Stimulated activated CD8-positive, alpha-beta memory T cell treated with anti-CD3 and anti-CD28 coated beads, Interleukin-4, amount 100 ng/mL, for 1 hour (primary cell): ENCODE measurements at places on chromosomes 1 and 21.

DNA sequence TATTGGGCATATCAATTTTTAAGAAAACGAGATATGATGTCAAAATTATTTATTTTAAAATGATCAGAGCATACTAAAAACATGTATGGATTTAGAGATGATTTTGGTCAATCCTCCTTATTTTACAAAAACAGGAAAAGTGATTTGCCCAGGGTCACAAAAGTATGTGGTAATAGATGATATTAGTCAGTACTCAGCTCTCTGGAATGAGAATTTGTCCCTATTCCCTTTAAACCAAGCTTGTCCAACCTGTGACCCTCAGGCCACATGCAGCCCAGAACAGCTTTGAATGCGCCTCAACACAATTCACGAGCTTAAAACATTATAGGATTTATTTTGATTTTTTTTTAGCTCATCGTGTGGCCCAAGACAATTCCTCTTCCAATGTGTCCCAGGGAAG lies 104.7 kb downstream of the AKT3 start:
- no peak for DNase-seq

DNA sequence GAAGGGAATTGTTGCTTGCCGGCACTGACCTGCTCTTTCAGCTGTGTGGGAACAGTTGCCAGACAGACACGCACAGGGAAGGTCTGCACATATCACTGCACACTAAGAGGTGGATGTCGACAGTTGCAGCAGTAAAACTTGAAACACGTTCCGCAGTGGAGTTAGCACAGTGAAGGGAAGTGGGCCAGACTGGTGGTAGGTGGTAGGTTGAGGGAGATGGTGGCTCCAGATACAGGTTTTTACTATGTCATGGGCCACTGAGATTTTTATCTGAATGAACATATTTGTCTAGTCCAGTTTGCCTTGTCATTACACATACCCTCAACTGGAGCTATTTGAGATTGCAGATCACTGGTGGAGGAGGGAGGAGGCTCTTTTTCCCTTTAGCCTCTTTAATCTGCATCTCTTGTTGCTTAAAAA lies 13.5 kb downstream of the MRPS6 start:
- DNase-seq: no peak

DNA sequence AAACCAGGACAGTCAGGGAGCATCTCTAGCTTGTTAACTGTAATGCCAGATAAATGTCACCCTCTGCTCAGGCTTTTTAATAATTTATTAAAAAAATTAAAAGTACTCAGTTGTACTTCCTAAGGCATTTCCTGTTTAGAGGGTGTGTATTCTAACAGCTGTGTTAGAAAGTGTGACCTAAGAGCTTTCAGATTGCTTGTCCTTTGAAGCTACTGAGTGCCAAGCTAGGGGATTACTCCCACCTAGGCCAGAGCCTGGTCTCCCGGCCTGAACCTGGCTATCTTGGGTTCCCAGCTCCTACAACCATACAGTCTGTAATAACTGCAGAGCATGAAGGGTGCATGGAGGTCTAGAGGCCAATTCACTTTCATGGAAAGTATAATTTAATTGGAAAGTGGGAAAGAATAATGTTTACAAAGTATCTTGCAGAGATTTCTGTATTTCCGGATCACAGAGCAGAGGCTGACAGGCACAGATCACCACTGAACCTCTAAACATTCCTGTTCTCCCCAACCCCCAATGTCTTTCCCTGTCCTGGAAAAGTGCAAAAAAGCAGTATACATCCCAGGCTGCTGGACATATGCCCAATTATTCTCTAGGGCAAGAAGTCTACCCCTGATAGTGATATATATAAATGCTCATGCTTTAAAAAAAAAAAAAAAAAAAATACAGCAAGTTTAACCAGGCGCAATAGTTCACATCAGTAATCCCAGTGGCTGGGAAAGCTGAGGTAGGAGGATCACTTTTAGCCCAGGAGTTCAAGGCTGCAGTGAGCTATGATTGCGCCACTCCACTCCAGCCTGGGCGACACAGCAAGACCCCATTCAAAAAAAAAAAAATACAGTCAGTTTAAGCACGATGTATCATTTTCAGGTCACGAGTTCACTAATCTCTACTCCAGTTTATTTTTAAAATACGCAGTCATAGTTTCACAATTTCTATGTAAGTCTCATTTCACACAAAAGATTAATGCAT lies 36.7 kb upstream of the RAP1A start:
- no peak for DNase-seq

GRCh38 chr1:235657747-235658526 lies 8.4 kb upstream of the GNG4 start:
- DNase-seq: no peak

DNA sequence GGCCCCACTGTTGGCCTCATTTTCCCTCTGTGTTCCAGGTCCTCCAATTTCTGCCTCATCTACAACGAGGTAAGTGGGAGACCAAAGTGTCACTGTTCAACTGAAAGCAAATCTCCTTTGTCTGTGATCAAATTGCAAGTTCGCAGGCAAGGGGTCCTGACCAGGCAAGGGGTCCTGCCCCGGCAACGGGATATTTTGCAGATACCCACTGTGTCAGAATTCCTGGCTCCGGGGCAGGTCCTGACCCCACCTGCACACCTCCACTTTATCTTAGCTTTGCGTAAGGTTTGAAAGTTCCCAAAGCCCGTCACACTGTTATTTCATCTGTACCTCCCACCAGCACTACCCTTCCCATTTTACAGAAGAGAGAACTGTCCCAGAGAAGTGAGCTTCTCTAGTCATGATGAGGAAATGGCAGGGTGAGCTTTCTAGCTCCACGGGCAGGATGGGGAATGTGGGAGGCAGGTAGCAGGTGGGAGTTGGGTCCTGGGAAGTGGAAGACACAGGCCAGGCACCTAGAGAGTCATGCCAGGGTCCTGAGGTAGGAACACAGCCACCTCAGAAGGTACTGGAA lies 32.0 kb upstream of the CSF1 start:
- no peak for DNase-seq

DNA sequence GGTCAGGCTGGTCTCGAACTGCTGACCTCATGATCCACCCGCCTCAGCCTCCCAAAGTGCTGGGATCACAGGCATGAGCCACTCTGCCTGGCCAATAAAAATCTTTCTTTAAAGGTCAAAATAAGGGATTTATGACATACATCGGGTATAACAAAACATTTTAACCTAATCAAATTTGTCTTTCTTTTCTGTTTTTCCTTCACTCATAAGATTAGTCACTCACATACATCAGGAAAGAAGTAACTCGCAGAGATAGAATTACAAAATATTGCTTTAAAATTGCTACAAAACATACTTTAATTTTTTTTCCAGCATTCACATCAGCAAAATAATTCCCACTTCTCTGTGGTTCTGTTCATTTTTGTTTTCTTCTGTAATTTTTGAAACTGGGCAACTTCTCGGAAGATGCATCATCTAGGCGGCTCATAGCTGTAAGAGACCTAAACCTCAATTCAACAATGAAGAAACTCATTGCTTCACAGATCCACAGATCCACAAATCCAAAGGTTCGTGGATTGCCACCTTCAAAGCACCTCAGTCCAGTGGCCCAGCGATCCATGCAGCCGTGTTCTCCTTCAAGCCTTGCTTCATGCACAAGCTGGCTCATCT lies 39.7 kb downstream of the NEK2 start:
- DNase-seq: no peak

GRCh38 chr1:156368157-156368658 lies 803 bp upstream of the RHBG start:
- DNase-seq: no peak

DNA sequence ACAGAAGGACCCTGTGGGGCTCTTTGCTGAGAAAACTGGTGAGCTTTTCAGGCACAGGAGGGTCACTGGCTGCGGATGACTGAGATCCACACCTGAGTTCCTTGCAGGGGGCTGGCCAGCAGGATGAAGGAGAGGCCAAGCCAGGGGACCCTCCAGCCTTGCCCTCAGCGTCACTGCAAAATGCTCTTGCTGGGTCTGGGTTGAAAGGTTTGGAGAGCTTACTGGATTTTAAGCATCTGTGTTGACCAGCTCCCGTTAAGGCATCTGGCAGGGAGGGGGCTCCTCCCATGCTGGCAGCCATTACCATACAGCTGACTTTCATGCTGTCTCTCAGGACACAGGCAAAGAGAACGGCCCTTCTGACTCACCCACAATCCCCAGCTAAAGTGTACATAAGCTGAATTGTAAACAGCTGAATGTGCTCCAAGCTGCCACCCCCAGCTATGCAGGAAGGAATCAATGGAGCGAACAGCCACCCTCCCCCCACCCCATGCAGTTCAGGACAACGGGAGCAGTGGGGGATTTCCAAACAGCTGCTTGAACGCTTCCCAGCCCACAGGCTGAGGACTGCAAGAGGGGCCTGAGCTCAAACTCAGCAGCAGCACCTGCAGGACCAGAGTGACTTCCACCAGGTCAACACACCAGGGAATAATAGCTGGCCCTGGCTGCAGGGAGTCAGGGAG lies 21.3 kb upstream of the A3GALT2 start:
- no peak for DNase-seq

DNA sequence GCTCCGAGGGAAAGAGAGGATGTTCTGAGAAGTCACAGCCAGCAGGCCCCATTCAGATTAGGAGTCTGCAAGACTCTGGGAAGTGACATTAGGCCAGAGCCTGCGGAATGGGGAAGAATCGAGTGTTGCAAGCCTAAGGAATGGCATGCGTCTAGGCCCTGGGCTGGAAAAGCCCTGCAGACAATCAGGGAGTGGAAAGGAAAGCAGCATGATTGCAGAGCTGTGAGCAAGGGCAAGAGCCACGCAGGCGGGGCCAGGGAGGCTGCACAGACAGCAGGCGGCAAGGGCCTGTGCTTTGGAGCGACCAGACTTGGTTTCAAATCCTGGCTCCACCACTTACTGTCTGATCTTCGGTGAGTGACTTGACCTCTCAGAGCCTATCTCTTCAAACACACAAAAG lies 118.2 kb downstream of the RRAGC start:
- no peak for DNase-seq

GRCh38 chr1:60911966-60912697 lies 170.2 kb upstream of the NFIA start:
- DNase-seq: no peak

GRCh38 chr1:905811-906599 lies 17.7 kb upstream of the SAMD11 start:
- DNase-seq: no peak

- DNase-seq: no peak
Measured at GRCh38 chr1:176557543-176558258, 94.7 kb downstream of the PAPPA2 start.

DNA sequence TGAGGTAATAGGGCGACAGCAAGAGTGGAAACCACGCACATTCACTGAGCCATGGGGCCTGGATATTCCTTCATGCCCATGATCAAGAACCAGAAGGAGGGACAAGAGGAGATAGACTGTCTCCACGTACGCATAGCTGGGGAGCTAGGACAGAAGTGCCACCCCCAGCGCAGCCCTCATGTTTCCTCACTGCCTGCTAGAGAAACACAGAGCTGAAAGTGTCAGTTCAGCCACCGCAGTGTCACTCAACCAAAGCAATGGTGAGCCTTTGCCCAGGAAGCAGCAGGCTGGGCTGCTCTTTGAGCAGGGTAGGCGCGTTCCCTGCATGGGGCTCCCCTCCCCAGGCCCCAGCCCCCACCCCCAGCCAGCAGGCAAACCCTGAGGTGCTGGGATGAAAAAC lies 68.5 kb downstream of the STUM start:
- no peak for DNase-seq

DNA sequence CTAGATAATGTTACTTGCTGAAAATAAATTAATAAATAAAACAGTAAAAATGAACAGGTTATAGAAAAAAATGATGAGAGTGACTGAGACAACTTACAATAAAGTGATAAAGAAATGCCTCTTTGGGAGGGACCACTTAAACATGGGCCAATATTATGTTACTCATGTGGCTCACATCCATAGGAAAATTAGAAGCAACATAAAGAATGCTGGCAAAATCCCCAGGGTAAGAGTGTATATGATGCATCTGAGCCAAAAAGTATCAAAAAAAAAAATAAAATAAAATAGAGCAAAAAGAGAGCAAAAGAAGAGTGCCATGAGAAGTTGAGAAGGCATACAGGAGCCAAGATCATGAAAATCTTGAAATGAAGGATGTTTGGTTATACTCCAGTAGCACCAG lies 818.0 kb downstream of the LTN1 start:
- DNase-seq: no peak

- no peak for DNase-seq
Measured at GRCh38 chr1:170075186-170075585, 691 bp upstream of the KIFAP3 start.

DNA sequence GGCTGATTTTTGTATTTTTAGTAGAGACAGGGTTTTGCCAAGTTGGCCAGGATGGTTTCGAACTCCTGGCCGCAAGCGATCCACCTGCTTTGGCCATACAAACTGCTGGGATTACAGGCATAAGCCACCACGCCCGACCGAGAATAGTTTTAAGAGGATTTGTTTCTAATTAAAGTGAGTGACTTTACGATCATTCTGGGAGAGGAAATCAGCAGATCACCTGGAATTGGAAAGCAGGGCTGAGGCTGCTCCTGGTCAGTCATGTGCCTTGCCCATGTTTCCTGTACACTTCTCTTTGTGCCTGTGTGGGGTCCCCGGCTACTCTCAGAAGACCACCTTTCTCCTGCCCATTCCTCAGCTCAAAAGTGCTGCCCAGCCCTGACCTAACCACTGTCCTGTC lies 33.9 kb downstream of the ZBTB8B start:
- DNase-seq: no peak

DNA sequence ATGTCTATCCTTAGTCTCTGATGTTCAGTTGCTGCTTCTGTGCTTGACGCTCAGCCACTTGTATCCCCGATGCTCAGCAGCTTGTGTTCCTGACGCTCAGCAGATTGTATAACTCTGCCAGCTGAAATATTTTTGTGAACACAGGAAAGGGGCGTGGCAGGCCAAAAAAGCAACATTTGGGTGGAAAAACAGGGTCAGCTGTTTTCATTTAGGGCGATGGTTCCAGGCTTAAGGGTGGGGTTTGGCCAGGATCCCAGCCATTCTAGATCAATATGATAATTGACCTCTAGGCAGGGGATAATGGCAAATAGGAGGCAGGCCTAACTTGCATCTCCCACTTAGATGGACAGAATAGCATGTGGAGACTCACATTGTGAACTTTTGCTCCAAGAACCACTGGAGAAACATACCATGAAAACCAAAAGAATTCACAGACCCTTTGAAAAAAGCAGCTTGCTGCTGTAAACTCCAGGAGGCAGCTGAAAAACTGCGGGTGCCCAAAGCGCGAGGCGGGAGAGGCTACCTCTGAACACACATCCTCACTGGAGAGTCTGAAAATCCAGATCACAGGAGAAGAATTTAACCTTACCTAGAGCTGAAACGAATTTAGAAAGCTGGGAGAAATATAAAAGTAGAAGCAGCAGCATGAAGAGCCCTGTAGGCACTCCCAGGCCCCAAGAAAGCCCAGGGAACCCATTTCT lies 58.3 kb downstream of the ZNF648 start:
- no peak for DNase-seq

- DNase-seq: no peak
Measured at GRCh38 chr1:14602136-14602535, 3.7 kb downstream of the KAZN start.

GRCh38 chr1:23101101-23101827 lies 67.4 kb downstream of the LUZP1 start:
- no peak for DNase-seq
